ENCODE measurements at places on chromosomes 2 and 18.
A peak's percentile ranks its signal among the peaks of the same experiment; 100 is the strongest.

DNA sequence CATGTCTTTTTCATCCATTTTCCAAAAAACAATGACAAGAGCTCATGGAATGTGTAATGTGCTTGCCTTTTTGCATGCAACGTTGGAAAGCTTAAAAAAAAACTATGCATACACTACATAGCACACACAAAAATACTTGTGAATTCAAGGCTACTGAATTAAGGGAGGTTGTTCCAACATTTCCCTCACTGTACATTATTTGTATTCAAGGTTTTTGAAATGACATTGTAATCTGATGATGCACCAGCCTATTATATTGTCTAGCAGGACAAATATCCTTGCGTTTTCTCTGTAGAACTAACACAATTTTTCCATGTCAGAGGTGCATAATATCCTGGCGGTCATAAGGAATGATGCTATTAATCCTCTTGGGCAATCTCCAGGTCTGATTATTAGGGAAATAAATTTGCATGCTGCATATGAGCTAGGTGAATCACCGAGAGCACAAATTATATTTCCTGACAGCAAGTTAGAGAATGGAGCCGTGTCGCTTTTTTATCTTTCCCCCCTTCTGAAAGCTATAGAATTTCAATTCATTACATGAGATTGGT is 836.9 kb upstream of the FANCL start:
- no peak for DNase-seq

- DNase-seq = no peak
Observed at GRCh38 chr2:205387350-205388055, 294.8 kb upstream of the NRP2 start.

DNA sequence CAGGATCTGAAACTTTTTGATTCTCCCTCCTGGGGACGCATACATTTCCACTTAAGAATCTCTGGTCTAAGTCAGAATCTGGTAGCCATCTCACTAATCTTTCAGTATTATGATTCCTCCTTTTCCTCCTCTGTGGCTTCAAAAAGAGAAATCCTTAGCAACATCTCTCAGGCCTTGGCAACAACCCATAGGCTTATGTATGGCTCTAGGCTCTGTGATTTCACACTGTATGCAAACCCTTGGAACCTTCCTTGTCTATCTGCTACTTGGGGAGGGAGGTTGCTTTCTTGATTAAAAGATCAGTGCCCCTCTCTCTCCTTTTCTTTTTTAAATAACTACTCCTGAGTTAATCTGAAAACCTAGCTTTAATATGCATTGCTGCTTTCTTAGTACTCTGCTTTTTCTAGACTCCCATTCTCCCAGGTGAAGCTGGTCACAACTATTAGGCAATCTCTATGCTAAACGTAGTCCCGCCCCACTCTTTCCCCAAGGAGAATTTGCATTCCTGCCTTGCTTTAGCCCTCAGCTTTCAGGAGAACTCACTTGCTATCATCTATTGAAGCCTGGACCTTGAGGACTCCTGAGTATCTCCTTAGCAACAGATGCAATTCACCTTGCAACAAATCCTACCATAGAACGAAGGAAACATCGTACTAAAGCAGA is 72.2 kb upstream of the L3MBTL4 start:
- DNase-seq = no peak

DNA sequence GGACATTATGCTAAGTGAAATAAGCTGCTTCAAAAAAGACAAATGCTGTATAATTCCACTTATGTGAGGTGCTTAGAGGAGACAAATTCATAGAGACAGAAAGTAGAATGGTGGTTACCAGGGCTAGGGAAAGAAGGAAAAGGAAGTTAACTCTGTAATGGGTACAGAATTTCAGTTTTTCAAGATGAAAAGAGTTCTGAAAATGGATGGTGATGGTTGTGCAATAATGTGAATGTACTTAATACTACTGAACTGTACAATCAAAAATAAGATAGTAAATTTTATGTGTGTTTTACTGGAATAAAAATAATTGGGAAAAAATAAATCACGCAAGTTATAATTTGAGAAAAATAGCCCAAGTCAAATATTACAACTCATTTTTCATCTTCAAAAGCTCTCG is 27.5 kb downstream of the ARHGAP25 start:
- no peak for DNase-seq

DNA sequence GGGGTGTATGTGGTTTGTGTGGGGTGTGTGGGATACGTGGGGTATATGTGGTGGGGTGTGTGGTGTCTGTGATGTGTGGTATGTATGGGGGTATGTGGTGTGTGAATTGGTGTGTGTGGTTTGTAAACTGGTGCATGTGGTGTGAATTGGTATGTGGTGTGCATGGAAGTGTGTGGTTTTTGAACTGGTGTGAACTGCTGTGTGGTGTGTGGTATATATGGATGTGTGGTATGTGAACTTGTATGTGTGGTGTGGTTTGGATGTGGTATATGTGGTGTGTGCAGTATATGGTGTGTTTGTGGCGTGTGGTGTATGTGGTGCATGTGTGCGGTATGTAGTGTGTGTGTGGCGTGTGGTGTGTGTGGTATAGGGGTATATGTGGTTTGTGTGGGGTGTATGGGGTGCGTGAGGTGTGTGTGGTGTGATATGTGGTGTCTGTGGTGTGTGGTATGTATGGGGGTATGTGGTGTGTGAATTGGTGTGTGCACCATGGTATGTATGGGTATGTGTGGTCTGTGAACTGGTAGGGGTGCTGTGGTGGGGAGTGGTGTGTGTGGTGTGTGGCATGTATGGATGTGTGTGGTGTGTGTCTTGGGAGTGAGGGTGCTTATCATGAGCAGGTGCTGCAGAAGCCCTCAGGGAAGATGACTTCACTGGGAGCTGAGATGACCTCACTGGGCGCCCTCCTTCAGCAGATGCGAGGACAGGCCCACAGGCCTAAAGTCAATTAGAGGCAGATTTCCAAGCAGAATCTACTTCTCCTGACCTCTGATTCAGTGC is 209.6 kb upstream of the TNP1 start:
- DNase-seq = no peak

DNA sequence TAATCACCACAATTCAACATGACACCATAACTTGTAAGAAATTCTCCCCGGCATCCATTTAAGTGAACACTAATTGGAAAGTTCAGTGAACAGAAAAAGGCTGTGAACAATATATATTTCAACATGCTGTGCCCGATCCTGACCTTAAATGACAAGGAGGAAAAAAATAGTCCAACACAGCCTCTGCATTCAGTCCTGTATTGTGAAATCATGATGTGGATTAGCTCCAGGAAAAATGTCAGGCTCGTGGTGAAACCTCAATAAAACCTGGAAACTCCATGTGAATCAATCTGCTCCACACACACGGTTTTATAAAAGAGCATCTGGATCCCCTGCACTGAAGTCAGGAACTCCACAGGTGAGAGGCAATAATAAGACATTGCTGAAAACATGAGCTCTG is 145.4 kb upstream of the SPOPL start:
- no peak for DNase-seq

- no peak for DNase-seq
Observed at GRCh38 chr2:84055816-84056215, 403.3 kb downstream of the SUCLG1 start.

DNA sequence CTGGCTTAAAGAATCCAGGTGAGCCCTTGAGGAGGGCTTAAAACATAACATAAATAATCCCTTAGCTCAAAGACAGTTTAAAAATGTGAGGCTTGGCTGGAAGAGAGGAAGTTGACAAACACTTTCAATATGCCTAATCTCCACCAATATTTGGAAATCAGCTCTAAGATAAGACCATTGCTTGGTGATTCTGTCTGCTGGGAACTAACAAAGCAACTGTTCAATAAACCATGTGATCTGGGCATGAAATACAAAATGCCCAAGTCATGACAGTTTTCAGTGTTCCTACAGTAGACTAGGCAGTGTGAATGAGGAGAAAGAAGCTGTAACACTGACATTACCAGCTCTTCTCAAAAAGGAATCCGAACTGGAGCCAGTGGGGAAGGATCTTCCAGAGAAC is 10.7 kb downstream of the MFF start:
- DNase-seq = no peak

GRCh38 chr2:200486529-200486928 is 23.3 kb downstream of the KCTD18 start:
- DNase-seq = no peak

DNA sequence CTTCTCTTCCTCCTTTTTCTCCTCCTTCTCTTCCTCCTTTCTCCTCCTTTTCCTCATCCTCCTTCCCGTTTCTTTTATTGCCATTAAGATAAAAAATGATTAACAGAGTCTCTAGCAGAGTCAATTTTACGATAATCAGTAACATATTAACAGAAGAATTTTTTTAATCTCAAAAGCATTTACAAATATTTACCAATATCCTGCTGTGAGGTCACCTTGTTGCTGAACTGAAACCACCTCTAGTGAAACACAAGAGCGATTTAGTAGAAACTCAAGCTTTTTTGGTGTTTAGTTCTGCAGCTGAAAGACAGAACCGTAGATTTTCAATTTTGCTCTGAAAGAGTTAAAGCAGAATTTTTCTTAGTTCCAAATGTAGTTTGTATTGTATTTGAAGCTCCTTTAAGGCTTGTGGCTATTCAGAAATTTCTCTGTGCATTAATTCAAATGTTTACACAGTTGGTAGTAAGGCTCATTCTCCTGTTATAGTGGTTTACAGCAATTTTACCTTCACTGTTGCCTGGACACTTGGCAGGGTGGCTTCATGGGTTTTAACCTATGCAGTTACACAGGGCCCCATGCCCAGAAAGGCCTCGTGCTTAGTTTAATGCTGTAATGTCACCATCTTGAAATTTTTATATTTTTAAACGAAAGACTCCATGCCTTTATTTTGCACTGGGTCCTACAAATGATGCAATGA is 1106.6 kb upstream of the FAM98A start:
- DNase-seq = no peak

GRCh38 chr2:226256709-226257376 is 542.8 kb downstream of the IRS1 start:
- DNase-seq = no peak

DNA sequence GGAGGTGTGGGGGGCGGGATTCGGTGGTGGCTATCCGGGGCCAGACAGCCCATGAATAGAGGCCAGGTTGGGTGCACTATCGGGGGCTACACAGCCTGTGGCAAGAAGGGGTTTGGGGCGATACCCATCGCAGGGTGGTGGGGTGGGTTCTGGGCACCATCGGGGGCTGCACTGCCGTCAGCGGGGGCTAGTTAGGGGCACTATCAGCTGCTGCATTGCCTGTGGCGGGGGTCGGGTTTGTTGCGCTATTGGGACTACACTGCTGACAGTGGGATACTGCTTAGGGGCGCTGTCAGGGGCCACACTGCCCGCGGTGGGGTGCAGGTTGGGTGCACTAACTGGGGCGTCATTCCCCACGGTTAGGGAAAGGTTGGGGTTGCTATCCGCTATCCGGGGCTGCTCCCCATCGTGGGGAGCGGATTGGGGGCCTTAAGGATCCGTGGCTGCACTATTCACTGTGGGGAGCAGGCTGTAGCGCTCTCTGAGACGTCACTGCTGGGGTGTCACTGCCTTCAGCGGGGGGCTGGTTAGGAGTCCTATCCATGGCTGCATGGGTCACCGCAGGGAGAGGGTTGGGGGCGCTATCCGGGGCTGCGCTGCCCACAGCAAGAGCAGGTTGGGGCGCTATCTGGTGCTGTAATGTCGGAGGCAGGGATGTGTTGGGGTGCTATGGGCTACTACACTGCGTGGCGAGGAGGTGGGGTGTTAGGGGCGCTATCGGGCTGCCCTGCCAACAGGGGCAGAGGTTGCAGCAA is 76.5 kb upstream of the SLC35G4 start:
- DNase-seq = no peak

DNA sequence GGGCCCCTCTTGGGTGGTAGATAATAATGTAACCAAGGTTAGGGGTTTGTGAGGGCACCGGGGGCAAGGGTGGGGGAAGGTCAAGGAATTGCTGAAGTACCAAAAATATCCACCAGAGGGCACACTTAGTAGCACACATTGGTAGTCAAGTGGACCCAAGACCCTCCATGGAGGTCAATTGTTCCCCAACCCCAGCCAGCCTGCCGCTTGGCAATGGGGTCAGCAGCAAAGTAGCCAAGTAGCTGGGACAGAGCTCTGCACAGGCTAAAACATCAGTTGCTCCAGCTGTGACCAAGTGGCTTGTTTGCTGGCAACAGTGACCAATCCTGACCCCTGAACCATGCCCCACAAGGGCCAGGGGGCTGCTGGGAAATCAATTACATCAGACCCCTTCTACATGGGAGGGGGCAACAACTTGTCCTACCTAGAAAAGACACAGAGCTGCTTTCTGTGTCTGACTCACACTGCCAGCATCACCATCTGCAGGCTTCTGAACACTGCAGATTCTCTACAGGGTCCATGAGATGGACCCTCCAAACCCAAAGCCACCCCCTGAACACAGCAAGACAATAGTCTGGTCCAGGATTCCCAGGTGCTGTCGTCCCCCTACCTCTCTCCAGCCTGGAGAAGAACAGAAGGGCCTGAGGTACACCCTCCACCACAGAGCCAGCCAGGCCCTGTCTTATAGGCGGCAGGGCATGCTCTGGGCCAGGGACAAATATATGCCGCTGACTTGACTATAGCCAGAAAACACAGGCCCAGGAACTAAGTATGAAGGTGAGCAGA is 76.0 kb downstream of the EMX1 start:
- DNase-seq = peak; percentile 26

DNA sequence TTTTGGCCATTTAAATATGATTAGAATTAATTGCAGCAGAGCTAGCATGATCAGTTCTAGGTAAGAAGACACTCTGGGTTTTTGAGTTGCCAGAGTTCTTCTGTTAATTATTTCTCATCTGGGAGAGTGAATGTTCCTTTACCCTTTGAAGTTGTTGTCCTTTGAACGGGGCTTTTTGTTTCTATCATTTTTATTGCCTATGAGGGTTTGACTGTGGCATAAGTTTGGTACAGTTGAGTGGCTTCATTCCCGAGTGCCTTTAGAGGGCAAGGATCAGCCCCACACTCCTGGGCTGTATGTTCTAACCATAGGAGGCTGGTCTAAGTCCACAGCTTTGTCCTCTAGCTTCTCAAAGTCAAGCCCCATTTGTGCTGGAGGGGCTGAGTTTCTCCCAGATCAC is 804.3 kb downstream of the KCNJ3 start:
- DNase-seq = no peak

DNA sequence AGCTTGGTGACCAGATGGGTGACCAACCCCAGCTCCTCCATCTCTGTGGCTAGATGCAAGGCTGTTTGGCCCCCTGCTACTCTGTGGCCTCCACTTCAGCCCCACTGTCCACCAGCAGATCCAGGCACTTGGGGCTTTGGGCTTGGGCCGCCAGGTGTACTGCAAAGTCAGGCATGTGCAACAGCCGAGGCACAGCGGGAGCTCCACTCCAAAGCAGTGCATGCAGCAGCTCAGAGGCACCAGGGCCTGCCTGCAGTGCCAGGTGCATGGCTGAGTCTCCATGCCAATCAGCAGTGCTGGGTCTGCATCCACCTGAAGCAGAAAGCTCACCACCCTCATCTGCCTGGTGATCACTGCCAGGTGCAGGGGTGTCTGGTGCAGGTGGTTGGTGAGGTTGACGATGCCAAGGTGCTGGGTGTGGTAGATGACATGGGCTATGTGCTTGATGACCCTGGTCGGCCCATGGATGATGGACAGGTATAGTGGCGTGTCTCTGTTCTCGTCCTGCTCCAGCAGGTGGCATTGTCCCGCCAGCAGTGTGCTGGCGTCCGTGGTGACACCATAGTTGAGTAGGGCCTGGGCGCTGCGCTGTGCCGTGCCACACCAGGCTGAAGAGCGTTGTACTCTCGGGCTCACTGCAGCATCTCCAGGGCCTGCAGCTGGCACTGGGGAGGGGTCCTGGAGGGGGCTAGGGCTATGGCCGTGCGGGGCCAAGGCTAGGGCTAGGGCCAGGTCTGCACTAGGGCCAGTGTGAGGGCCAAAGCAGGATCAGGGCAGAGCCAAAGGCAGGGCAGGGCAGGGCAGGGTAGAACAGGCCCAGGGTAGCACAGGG is 1.0 kb upstream of the ANKRD62 start:
- no peak for DNase-seq

- DNase-seq = peak; percentile 82
Observed at GRCh38 chr2:229921101-229921891, 513 bp downstream of the TRIP12 start.

Data from GM06990 (cell line).